ENCODE measurements at places on chromosomes 13 and 19.

DNA sequence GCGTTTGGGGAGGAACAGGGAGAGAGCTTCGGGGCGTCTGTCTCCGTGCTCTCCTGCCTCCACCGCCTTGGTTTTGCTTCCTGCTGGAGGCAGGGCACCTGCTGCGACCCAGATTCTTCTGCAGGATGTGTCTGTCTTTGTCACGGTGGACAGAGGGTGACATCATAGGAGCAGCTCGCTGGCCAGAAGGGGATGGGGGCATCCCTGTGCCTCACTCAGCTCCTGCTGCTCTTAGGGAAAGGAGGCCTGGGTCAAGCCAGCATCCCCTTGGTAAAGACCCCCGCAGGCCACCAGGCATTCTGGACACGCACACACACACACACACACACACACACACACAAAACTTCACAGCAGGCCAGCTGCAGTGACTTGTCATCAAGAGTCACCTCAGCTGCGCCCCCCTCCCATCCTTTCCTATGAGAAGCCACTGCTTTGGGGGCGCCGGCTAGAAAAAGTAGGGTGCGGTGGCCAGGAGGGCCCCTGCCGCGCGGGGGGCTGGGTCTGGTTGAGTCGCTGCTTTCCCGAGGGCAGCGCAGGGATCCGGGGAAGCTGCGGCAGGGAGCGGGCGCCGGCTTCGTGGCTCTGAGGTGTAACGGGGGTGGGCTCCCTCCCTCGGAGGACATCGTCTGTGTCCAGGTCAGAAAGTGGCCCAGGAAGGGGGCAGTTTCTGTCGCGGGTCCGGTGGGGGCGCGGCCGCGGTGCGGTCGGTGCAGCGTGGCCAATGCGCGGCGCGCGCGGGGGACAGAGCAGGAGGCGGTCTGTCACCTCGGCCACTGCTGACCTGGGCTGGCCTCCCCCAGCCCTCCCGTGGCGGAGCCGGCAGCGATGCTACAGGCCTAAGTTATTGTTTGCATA is 15.8 kb upstream of the NPAS1 start:
- no peak for DNase-seq

- DNase-seq: no peak
These were observed 3.4 kb upstream of the POU4F1 start for GRCh38 chr13:78606471-78607408.

- DNase-seq: no peak
These were observed 23.4 kb upstream of the NDUFS7 start for GRCh38 chr19:1360126-1360817.

DNA sequence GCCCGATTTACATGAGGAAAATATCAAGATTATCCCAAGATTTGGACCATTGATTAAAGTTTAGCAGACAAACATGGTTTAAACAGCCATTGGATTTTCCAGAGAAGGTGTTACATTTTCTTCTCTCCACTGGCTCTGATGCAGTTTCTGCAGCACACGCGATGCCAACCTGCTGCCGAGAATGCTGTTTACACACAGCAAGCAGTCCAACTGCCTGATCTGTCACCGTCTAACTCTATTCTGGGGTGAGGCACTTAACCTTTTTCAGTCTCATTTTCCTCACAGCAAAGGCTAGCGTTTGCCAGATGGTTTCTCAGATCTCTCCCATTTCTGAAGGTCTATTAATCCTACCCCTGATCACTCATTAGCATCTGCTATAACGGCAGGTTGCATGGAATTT is 763.5 kb upstream of the GPC6 start:
- DNase-seq: peak; percentile 95

DNA sequence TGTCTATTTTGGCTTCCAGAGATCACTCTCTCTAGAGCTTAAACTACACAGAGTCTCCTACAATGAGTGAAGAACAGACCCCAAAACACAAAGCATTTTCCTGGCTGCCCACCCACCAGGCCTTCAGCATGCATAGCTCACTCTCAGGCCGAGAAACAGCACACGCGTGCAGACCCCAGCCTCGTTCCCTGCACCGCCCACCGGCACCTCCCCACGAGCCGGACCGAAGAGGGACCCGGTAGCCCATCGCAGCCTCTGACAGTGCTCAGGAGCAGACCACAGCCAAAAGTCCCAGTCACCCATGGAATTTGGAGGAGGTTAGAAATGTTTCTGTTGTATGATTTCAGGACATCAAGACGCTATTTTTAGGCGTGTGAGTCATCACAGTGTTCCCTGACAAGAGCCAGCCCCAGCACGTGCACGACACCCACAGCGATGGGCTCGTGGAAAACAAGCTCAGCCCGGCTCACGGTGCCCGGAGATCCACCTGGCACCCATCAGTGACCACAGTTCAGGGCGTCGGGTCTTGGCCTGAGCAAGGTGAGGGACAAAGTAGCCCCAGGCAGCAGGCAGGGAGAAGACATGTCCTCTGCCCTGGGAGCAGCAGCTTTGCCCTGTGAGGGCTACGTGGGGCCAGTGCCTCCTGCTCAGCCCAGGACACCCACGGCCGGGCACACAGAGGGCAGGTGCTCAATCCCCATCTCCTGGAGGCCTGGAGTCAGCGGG is 50.1 kb upstream of the SPACA7 start:
- DNase-seq: no peak

DNA sequence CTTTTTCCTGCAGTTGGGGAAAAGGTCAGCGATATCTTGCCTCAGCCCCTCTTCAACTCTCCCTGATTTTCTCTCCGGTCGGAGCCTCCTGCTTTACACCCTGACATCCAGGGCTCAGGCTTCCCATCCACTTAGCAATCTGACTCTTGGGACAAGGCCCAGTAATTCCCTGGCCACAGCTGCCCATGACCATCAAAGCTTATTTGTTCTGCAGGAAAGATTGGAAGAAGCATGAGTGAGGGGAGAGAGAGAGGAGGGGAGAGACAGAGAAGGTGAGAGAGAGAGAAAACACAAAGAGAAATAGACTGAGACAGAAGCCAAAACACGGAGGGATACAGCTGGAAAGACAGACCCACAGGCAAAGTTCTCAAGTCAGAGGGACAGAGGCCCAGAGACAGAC is 13.7 kb downstream of the SYT3 start:
- no peak for DNase-seq

DNA sequence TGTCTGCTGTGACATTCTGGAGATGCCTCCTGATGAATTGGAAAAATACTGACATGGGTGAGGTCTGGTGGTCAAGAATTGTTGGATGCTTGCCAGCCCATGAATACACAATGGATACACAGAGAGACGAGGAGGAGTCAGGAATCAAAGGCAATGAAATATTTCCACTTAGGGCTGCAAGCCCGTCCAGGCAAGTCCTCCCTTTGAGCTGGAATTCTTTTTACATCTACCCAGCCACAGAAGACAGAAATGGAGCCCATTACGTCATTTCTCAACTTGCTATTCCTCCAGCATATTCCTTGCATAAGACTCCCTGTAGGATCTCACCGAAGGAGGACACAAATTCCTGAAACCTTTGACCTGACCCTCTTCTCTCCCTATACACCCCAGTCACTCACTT is 15.7 kb upstream of the IGFL4 start:
- no peak for DNase-seq

GRCh38 chr13:46698014-46698413 is 98.9 kb downstream of the ESD start:
- no peak for DNase-seq

GRCh38 chr19:10808937-10809649 is 26.9 kb downstream of the TMED1 start:
- no peak for DNase-seq

DNA sequence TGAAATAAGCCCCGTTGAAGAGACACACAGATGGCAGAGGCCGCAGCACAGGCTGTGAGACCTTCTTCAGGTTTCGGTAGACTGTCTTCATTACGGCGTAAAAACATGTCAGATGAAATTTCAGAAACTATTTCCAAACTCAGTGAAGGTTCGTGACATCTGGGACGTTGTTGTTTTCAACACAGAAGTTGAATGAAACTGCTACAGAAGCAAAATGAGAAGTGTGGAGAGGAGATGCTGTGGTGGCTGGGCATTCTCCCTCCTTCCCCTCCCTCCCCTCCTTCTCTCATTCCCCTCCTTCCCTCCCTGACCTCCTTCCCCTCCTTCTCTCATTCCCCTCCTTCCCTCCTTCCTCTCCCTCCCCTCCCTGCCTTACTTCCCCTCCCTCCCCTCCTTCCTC is 113.6 kb downstream of the ATP11A start:
- no peak for DNase-seq

- DNase-seq: no peak
These were observed 44.3 kb upstream of the CEACAM21 start for GRCh38 chr19:41531438-41532311.

- DNase-seq: no peak
These were observed 351.0 kb downstream of the NALCN start for GRCh38 chr13:101065329-101065728.

GRCh38 chr19:4088975-4089374 is 22.3 kb upstream of the ZBTB7A start:
- DNase-seq: no peak

DNA sequence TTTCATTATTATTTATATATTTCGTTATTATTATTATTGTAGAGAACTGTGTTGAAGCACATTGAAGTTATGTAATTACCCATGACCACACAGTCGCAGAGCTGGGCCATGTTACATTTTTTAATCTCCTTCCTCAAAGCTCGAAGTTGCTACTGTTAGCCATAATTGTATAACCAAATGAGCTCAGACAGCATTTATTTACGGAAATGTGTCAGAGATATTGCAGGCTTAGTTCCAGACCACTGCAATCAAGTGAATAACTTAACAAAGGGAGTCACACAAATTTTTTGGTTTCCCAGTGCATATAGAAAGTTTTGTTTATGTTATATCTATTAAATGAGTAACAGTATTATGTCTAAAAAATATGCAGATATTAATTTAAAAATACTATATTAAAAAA is 147.1 kb upstream of the SLITRK1 start:
- DNase-seq: no peak

DNA sequence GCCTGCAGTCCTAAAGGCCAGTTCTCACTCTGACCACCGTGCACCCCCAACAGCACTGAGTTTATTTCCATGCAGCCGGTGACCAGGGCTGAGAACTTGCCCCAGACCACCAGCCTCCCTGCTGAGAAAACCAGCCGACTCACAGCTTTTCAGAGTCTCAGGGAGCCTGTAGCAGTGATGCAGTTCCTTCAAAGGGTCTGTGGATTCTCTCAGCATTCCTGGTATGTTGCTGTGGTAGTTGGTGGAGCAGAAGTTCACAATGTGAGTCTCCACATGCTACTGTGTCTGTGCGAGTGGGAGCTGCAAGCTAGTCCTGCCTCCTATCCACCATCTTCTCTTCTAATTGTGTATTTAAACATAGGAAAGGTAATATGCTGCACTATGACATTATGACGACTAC is 254.9 kb upstream of the KLF12 start:
- DNase-seq: no peak

DNA sequence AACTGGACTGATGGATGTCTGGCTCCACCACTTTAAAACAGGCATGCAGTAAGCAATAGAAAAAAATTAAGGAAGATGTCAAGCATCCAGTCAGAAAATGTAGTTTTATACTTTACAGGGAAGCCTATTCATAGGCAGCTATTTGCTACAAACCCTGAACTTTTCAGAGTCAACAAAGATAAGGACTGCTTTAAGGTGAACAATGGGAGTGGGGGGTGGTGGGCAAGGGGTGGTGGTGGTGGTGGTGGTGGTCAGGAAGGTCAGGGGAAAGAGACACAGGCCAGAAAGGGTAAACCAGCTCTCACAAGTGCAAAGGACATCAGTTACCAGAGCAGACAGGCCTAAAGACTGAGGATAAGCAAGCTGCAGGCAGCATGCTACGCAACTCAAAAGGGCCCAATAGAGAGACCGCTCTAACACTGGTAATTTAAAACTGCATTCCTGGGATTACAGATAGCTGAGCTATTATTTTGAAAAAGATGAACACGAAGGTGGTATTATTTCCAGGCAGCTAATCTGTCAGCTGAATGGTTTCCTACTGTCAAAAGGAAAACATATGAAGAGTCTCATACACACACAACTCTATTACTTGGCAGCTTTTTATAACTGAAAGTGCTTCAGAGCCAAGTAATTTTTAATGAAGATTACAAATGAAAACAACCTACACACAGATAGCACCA is 14.8 kb downstream of the BRD4 start:
- no peak for DNase-seq

DNA sequence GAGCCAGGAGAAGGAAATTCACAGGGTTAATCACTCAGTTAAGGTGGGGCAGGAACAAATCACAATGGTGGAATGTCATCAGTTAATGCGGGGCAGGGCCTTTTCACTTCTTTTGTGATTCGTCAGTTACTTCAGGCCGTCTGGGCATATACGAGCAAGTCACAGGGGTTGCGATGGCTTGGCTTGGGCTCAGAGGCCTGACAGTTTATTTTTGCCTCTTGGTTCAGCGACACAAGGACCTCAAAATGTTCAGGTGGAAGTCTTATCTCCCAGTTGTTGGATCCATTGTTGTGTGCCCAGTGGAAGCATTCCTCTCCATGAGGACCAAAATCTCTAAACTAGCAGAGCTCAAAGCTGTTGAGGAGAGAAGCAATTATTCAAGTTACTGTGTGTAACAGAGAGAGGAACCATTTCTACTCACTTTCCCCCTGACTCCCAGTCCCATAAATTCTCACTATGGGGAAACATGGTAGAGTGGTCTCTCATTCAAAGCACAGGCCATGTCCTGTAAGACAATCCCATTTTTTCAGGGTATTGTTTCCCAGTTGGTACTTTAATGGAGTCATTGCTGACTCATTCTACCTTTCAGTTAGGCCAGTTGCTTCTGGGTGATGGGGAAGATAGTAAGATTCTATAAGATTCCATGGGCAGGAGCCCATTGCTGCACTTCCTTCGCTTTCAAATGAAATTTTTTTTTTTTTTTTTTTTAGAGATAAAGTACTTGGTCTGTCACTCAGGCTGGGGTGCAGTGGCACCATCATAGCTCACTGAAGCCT is 8.8 kb upstream of the COX7A1 start:
- no peak for DNase-seq

DNA sequence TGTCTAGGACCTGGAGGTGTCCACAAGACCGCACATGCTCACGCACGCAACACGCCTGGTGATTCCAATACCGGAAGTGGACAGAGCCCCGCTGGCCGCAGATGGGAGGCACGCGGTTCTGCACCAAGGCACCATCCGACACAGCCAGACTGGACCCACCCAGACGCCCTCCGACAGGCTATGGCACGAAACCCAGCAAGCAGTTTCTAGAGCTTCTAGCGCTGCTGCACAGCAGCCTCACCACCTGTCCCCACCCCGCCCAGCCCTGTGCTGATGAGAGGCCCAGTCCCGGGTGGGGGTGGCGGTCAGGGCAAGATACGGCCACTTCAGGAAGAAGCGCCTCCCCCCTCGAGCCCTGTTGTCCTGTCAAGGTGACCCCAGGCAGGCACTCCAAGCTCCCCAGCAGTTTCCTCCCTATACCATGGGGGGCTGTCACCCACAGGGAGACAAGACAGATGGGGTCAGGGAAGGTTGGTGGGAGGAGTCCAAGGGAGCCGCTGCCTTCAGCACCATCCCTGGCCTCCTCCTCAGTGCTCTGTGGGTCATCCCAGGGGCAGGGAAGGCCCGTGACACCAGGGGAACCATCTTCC is 11.3 kb downstream of the LSM4 start:
- DNase-seq: no peak

GRCh38 chr19:30670562-30671366 is 298.6 kb downstream of the ZNF536 start:
- DNase-seq: no peak
